DMS79 (cell line): ENCODE measurements at places on chromosomes 11 and 22.

DNA sequence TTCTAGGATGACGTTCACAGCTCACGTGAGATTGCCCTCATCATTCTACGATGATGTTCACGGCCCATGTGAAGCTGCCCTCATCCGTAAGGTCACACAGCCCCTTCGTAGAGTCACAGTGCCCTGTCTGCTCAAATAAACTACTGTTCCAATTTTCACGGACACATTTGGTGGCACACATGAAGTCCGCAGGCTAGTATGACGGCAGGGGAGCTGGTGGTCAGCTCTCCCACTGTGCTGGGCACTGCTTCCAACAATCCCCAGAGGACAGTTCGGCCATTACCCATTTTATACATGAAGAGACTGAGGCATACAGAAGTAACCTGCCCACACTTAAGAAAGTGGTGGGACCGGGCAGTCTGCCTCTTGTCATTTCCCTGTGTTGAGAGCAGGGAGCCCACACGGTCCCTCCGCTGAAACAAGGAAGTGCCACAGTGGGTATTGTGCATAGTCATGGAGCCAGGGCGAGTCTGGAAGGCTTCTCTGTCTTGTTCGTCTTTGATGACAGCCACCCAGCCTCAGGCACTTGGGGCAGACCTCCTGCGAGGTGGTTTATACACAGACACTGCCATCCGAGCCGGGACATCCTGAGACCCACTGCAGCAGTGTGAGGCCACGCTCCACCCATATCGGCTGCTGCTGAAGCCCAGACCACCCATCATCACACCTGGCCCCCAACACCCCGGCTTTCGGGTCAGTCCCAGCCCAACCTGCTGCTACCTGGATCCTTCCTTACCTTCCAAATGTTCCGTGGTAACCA, 114.3 kb downstream of the PHF21B start:
- no peak for DNase-seq

DNA sequence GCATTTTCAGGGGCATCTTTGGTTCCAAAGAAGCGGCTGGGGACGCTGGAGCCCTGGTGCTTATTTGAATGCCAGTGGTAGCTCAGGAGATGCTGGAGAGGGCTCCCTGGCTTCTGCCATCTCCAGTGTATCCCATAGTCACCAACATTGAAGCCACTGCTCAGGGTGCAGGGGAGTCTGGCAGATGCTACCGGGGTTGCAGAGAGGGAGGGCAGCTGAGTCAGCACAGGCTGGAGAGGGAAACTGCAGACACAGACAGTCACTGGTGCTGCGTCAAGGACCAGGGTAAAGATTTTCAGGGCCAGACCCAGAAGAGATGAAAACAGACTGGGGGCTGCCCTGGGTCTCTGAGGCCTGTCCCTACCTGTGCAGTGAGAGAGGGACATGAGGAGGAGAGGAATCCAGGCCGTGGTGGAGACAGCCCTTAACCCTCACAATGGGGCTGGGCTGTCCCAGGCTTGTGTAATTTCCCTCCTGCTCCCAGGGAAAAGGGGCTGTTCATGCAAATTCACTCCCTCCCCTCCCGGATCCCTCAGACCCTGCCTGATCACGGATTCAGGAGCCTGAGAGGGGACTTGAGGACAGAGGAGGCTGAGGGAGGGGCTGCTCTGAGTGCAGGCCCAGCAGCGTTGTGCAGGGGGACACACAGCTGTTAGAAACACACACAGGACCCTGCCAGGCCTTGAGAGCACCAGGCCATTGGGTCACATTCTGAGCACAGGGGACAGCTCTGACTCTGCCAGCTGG, 126.9 kb upstream of the GRK3 start:
- DNase-seq = no peak

DNA sequence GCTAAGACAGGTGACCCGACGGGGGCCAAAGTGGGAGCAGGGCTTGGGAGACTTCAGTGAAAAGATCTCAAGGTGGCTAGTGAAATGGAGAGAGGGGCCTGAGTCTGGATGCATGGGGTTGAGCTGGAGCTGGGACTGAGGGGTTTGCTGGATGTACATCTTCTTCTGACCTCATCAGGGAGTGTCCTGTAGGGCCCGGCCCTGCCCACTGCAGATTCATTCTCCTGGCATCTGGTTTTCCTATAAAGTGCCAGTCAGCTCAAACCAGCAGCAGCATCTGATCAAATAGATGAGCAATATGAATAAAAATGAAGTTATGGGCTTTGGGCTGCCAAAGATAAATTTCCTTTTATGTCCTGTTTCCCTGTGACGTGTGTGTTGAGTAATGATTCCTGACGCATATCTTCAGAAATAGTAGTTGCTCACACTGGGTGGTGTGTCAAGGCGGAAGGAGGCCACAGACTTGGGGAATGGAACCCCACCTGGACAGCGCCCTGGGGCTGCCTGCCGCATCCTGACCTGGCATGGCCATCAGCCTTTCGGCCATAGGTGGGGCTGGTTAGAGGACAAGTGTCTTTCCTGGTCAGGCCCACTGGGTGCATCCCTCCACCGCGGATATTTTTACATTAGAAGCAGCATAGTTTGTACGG, 135.4 kb downstream of the OSBP2 start:
- no peak for DNase-seq

- no peak for DNase-seq
Measured at GRCh38 chr11:30333405-30333804, 10.5 kb downstream of the ARL14EP start.

DNA sequence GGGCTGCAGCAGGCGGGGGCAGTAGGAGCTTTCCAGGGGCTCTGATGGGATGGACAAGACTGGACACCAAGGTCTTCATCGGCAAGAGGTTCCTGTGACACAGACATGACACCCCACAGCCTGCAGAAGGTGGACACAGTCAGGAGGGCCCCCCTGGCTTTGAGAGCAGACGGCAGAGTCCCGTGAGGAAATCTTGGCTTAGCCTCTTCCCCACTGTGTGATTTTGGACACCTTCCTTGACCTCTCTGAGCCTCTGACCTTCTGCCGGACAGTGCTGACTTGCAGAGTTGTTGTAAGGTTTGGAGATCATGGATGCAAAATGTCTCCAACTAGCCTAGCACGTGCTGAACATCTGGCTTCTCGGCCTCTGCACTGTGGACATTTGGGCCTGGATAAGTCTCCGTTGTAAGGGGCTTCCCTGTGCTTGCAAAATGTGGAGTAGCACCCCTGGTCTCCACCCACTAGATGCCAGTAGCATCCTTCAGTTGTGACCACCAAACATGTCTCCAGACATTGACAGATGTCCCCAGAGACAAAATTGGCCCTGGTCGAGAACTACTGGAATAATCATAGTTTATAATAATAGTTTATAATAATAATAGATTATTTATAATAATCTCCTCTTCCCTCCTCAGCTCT, 54.6 kb downstream of the MCM5 start:
- DNase-seq = no peak

DNA sequence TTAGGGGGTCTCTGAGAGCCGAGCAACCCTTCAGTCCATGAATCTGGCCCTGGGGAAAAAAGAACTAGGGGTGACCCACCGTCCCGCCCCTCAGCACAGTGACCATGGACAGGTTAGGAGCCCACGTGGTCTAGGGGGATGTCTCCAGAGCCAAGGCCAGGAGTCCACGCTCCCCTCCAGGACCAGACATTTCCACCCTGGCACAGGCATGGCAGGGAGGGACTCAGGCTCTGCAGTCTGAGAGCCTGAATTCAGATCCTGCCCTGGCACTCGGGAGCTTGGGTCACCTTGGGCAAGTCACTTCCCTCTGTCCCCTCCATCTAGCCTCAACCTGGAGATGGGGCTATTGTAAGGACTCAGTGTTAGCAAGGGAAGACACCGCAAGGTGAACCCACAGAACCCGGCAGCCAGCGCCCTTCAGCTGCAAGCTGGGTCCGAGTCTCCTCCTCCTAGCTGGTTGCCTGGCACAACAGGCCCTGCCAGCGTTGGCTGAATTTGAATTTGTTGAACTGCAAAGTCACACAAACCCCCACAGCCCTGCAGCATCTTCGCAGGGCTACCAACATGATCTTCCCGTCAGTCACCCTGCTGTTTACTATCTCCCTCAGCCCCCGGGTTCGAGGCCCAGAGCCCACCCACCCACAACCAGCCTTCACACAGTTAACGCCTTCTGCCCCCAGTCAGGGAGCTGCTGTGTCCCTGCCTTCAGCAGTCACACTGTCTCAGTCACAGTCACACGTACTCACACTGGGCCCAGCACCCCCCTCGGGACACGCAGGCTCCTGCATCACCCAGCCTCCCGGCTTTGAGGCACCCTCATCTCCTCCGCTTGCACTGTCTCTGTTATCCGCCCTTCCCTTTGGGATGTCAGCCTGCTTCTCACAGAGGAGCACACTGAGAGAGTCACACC, 603 bp upstream of the PDGFB start:
- no peak for DNase-seq

DNA sequence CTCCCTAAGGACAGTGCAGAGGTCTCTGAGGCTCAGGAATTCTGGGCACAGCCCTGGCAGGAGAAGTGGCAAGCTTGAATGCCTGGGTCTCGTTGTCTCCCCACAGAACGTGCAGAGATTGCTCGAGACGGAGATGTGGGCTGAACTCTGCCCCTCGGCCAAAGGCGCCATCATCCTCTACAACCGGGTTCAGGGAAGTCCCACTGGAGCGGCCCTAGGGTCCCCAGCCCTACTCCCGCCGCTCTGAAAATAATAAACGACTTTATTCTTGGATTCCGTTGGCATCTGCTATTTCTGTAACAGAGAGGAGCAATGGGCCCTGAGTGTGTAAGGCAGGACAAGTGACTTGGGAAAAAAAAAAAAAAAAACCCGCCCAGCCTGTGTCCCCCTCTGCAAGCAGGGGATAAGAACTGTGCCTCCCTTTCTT, 591 bp upstream of the DNAJC4 start:
- DNase-seq = no peak

DNA sequence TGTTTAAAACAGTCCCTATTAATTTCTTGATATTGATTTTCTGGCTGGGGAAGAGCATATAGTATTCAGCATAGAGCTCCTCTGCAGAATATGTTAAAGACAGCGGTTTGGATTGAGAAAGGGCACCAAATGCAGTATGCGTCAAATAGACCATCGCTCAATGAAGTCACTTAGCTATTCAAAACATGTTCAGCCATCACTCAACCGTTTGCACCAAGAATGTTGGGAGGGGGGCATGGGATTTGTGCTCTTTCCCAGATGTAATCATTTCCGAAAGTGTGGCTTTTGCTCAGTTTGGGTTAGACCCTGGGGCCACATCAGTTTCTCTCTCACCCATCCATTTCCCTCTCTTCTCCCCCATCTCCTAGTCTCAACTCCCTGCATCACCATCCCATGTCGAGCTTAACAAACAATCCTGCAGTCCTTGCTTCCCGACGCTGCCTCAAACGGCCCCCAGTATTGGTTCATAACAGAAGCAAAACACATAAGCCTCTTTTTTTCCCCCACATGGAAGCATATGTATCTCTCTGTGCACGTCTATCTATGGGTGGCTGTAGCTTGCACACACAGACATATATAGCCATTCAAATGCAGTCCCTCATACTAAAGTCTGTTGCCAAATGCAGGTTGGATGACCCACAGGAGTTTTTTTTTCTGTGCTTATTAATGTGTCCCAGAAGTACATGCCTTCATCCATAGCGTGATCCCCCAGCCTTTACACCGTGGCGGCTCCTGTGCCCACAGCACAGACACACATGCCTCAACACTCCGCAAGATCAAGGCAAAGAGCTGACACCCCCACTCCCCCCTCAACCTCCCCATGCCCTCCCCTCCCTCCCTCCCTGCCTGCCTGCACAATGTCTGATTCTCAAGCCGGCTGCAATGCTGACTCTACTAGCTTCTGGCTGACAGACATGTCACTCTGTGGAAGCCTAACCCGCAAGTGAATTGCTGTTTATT, 2.6 kb downstream of the CACNG2 start:
- DNase-seq = no peak

GRCh38 chr22:27809226-27809603, 7.7 kb upstream of the MN1 start:
- no peak for DNase-seq

DNA sequence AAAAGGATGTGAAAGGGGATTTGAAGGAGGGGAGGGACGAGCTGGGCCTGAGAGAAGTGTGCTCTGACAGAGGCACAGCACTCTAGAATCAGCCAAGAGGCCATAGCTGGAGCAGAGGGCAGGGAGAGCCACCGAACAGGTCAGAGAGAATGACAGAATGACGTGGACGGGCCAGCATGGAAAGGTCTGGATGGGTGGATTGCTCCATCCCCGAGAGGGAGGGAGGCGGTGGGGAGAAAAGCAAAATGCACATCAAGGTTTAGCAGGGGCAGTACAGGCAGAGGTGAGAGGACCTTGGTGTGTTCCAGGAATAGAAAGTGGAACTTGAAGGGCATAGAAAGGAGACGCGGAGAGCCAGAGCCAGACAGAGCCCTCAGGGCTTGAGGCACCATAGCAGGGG, 6.9 kb downstream of the PMM1 start:
- DNase-seq = no peak

- no peak for DNase-seq
Measured at GRCh38 chr11:86176165-86176884, 68.2 kb upstream of the EED start.

DNA sequence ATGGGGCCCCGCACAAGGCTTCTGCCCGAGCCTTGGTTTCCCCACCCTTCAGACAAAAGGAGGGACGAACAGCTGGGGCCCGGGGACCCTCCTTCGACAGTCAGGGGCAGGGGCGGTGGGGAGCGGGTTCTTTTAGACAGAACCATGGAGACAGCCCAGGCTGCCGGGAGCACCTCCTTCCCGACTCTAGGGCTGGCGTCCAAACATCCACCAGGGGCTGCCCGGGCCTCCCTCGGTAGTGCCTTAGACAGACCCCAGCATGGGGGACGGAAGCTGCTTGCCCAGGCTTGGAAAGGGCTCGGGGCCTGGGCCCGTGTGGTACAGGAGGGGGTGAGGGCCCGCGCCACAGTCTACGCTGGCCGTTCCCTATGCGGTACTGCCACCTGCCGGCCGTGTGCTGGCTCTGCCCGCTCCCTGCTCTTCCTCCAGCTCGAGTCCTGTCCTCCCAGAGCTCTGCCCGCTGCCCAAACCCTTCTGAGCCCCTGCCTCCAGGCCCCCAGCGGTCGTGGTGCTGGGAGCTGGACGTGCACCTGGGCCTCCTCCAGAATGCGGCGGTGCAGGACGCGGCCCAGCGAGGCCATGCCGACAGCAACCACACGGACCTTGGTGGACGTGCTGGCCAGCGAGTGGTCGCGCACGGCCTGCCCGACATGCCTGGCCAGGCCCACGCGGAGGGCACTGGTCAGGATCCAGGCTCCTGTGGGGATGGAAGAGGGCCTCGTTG, 20.1 kb downstream of the TSSC4 start:
- no peak for DNase-seq

- no peak for DNase-seq
Measured at GRCh38 chr11:68432874-68433273, 27.7 kb upstream of the PPP6R3 start.
